ENCODE measurements at places on chromosomes 4 and X.

GRCh38 chrX:5672099-5672498 lies 556.6 kb downstream of the NLGN4X start:
- no peak for DNase-seq

GRCh38 chrX:153421856-153422255 lies 10.6 kb downstream of the ZFP92 start:
- no peak for DNase-seq

DNA sequence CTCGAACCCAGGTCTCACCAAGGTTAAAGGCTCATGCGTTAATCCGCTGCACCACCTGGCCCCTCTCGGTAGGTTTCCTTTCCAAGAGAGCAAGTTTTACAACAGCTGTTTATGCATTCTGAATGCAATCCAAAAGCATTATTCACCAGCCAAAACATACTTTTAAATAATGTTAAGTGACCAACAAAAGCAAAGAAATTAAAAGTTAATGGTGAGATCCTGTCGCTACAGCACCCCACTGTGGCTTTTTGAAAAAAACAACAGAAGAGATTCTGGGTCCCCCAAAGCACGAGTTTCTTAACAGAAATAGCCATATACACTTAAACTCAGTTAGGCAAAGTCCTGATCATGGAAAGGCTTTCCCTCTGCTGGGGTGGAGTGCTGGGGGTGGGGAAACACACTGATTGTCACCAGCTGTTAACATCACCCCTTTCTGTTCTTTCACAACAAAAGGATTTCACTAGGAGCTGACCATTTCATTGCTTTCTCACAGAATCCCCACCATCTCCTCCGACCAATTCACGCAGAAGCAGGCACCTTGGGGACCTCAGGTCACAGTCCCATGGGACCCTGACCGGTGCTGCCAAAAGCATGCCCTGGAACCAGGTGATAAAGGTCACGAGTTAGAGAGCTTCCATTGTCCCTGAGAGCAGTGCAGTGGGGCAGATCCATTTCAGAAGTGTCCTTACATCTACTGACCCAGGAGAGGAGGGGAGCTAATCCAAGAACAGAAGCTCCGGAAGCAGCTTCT lies 51.2 kb downstream of the ZNF827 start:
- no peak for DNase-seq

GRCh38 chrX:38841750-38842149 lies 40.5 kb downstream of the MID1IP1 start:
- DNase-seq, result no peak

DNA sequence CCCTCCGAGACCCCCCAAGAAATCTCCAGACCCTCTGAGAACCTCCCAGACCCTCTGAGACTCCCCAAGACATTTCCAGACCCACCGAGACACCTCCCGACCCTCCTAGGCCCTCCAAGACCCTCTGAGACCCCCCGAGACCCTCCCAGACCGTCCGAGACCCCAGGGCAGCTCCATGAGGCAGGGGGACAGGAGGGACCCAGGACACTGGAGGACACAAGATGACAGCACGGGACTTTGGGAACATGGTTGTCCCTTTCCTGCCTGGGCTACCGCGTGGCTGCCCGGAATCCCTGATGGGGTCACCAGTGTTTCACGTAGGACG lies 10.3 kb downstream of the CTBP1 start:
- DNase-seq, result peak; percentile 36

- DNase-seq, result no peak
Measured at GRCh38 chrX:39950018-39950688, 147.6 kb downstream of the BCOR start.

- no peak for DNase-seq
Measured at GRCh38 chrX:30301963-30302362, 7.2 kb downstream of the NR0B1 start.
